ENCODE measurements at places on chromosomes 3 and 15.
A peak's percentile ranks its signal among the peaks of the same experiment; 100 is the strongest.

GRCh38 chr3:70607469-70607868, 295.0 kb upstream of the MDFIC2 start:
- no peak overlapping the region for H3K27ac ChIP-seq
- no peaks in the 10 kb centered on the region for H3K36me3 ChIP-seq

DNA sequence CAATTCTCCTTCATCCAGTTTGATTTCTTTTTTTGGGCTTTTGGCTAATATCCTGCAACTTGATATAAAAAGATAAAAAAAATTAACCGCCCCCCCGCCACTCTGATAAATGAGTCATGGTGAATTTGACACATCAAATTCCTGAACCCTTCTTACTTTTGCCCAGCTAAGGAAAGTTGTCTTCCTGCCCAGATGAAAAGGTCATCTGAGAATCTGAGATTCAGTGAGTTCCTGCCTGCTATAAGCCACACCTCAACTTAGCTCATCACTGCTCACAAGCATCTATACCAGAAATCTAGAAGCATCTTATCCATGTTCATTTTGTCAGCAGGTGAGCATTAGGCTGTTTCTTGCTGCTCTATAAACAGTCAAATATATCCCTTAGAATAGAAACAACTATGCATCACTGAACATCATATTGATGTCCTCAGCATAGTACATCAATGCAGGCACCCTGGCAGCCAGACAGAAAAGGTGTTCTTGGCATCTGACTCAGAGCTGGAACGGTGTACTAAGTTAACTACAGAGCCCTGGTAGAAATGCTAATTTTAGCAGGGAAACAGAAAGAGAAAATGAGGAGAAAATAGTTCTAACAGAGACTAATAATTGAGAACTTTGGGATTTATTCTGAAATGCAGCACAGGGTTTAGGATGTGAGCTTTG, 77.1 kb downstream of the SEMA6D start:
- H3K4me3 ChIP-seq, result no peak overlapping the region
- no peaks in the 10 kb centered on the region for H3K4me1 ChIP-seq
- H3K27ac ChIP-seq, result no peak overlapping the region
- no peak for DNase-seq

- H3K27ac ChIP-seq, result no peak overlapping the region
- no peaks in the 10 kb centered on the region for H3K36me3 ChIP-seq
- no peak overlapping the region for H3K4me3 ChIP-seq
- H3K4me1 ChIP-seq, result peaks cover 13% of the 10 kb centered on the region
- no peaks in the 10 kb centered on the region for H3K27me3 ChIP-seq
Measured at GRCh38 chr15:41161336-41161735, 45.3 kb upstream of the INO80 start.

DNA sequence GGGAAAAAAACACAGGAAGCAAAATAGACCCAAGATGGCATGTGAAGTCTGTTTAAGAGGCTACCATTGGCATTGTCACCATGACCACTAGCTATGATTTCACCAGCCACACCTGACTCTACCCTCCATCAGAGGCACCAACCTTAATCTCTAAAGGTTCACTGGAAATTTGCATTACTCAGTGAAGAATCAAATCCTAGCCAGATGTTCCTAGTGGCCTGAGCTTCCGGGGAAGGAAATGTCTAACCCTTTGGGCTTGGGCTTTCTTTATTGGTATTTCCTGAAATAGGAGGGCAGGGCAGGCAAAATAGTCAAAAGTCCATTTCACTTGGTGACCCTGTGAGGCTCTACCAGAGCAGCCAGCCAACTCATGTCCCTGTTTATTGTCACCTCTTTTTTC, 110.9 kb upstream of the PHLDB2 start:
- H3K4me3 ChIP-seq, result no peak overlapping the region
- H3K27ac ChIP-seq, result no peak overlapping the region
- H3K36me3 ChIP-seq, result peaks cover 3% of the 10 kb centered on the region
- no peaks in the 10 kb centered on the region for H3K27me3 ChIP-seq
- H3K4me1 ChIP-seq, result no peaks in the 10 kb centered on the region

DNA sequence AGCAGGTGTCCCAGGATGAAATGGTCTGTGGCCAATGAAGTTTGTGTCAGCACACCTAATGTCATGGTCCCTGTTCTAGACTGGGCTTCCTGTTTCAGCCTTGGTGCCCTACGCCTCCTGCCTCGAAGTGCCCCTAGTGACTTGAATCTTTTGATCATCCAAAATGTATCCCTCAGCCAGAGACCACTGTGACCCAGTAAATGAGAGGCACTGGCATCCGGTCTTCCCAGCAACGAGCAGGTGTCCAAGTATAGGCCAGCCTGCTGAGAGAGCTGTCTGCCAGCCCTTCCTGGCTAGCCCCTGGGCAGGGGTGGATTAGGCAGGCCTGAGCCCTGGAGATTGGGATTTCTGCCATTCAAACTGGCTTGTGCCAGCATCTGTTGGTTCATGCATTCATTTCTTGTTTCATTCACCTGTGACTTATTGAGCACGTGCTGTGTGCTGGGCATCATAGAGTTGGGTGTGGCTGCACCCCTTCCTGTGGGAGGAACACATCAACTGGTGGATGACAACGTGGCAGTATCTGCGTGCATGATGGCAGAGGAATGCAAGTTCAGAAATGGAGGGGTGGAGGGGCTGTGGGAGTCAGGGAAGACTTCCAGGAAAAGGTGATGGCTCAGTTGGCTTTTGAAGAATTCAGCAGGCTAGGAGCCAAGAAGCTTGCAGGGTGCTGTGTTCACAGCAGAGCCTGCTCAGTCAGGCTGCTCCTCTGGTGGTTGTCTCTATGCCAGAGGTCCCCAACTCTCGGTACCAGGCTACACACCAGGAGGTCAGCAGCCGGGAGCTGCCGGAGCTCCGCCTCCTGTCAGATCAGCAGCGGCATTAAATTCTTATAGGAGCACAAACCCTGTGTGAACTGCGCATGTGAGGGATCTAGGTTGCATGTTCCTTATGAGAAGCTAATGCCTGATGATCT, 21.6 kb downstream of the ESYT3 start:
- H3K4me1 ChIP-seq, result no peaks in the 10 kb centered on the region
- H3K27ac ChIP-seq, result no peak overlapping the region
- no peaks in the 10 kb centered on the region for H3K36me3 ChIP-seq
- no peak for DNase-seq
- no peak overlapping the region for H3K4me3 ChIP-seq
- H3K27me3 ChIP-seq, result no peaks in the 10 kb centered on the region

DNA sequence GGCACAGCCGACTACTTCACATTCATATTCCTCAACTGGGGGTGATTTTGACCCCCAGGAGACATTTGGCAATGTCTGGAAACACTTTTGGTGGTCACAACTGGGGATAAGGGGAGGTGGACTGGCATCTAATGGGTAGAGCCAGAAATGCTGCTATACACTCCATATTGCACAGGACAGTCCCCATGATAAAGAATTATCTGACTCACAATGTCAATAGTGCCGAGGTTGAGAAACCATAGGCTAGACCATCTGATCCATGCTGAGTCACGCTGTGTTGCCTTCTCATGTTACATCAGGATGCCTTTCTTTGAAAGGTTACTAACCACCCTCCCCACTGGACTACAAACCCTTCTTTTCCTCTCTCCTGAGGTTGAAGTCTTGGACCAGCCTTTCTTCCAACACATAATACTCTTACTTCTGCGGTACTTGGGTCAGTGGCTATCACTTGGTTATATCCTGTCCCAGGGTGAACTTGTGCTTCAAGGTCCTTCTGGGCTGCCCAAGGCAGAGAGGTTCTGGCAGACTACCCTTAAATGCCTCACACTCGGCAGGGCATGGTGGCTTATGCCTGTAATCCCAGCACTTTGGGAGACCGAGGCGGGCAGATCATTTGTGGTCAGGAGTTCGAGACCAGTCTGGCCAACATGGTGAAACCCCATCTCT, 68.8 kb downstream of the CTNNB1 start:
- H3K27me3 ChIP-seq, result no peaks in the 10 kb centered on the region
- H3K27ac ChIP-seq, result no peak overlapping the region
- H3K4me3 ChIP-seq, result no peak overlapping the region

DNA sequence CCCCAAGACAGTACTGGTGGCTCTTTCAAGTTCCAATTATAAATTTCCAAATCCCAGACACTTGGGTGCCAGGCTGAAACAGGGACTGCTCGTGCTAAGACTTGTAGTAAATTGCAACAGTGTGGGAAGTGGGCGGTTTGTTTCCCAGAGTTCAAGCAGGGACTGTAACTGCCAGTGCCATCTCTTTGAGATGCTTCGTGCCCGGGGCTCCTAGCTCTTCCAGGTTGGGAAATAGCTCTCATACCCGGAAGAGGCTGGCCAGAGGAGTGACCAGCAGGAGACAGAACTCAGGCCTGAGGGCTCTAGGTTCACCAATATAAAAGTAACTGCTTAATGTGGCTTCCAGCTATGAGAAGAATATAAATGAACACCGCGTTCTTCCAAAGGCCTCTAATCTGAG, 54.0 kb upstream of the NEO1 start:
- no peaks in the 10 kb centered on the region for H3K36me3 ChIP-seq
- H3K4me3 ChIP-seq, result no peak overlapping the region
- no peak overlapping the region for H3K27ac ChIP-seq
- H3K4me1 ChIP-seq, result no peaks in the 10 kb centered on the region
- no peak for DNase-seq

DNA sequence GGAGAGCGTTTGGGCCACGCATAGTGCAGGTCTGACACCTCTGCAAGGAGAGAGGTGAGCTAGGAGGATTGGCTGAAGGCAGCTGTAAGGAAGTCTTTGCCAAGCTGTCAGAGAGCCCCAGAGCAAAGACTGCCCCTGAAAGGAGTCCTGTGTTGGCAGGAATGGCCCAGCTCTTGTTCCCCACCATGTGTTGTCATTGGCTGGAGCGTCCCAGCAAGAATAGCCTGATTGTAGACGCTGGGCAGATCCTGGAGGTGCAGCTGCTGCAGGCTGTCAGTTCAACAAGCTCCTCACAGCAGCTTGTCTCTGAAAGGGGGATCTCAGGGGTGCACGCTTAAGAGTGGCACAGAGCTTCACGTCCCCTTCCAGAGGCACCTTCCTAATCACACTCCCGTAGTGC, 237.6 kb downstream of the FEZF2 start:
- H3K4me3 ChIP-seq, result no peak overlapping the region
- H3K27me3 ChIP-seq, result peaks cover 12% of the 10 kb centered on the region
- no peaks in the 10 kb centered on the region for H3K4me1 ChIP-seq
- H3K27ac ChIP-seq, result no peak overlapping the region
- no peak for DNase-seq

DNA sequence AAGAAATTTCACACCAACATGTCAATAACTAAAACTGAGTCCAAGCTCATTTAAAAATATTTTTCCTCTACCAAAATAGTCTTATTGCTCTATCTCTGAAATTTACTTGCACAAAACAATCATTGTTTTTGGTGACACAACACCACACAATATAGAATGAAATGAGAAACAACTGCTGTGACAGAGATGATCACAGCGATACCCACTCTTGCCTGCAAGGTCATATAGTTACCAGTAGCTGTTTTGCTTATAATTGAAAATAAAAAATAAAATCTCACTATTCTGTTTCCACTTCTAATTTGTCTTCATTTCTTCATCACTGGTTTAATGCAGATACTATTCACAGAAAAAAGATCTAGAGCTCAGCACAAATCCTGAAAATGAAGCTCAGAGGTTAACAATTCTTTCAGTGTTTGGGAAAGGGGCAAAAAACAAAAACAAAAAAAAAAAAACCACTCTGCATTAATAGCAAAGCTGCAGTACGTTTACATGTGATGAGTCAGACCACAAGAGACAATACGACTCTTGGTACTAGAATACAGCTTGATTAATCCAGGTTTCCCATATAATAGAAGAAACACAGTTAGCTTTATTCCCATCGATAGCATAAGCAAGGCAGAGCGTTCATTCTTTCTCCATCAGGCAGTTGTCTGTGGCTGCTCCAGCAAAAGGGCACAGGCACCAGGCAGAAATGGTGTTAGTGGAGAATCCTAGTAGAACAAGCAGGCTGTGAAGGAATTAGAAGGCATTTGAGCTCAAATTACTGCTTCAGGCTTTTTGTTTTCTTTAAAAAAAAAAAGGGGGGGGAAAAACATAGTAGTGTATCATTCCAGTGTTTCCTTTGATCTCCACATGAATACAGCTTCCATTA, 773 bp downstream of the ANKRD28 start:
- no peaks in the 10 kb centered on the region for H3K27me3 ChIP-seq
- DNase-seq, result no peak
- peak overlapping the region; percentile 74 for H3K4me3 ChIP-seq

DNA sequence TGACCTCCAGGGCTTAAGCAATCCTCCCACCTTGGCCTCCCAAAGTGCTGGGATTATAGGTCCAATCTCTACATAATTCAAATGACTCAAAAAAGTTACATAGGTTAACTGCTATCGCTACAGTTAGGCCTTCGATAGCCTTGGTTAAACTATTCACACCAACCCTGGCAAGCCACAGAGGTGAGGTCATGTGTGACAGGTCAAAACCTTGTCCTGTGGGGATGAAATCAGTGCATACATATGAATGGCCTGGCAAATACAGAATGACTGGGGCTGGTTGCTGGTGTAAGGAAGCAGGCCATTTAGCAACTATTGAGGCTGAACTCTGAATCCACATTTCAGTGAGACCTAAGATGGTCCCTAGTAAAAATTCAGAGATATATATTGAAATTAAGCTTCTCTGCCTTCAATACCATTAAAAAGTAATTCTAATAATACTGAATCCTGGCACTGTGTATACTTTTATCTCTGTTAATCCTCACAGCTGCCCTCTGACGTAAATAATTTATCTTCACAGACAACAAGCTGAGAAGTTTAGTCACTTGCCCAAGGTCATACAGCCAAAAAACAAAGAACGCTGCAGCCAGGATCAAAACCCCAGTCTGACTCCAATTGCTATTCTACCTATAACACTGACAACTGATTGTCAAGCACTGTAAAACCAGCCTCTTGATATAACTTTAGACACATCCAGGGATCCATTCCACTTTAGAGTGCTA, 35.3 kb downstream of the MKRN2 start:
- peaks cover 41% of the 10 kb centered on the region for H3K36me3 ChIP-seq
- no peak for DNase-seq
- no peaks in the 10 kb centered on the region for H3K4me1 ChIP-seq
- H3K27me3 ChIP-seq, result no peaks in the 10 kb centered on the region

DNA sequence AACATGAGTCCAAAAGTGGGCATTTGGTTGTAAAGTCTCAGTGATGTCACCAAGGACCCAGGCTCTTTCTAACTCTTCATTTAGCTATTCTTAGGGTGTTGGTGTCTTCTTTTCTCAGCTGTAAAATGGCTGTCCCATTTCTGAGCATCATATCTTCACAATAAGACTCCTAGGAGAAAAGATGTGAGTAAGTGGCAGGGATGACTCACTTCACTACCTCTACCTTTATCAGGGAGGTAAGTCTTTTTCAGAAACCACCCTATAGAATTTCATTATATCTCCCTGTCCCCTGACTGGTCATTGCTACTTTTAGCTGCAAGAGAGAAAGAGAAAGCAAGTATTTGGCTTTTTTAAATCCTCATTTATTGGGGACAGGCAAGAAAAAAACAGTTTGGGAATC, 300.2 kb upstream of the RBMS3 start:
- no peaks in the 10 kb centered on the region for H3K36me3 ChIP-seq
- H3K27me3 ChIP-seq, result peaks cover 3% of the 10 kb centered on the region
- no peaks in the 10 kb centered on the region for H3K4me1 ChIP-seq
- no peak for DNase-seq
- H3K4me3 ChIP-seq, result no peak overlapping the region
